ENCODE measurements at places on chromosomes 5 and 9. TPM values are rescaled to one million over a fixed set of nuclear protein-coding genes. Genes with fewer than 3 reads are reported as not detected.

The DNM1 gene
- total RNA-seq: 38.0 TPM

The COL23A1 gene
- total RNA-seq: 0.36 TPM

The FAM200C gene
- 6.5 TPM for total RNA-seq

The GBA2 gene
- total RNA-seq: 130 TPM

The FASTKD3 gene
- 11.1 TPM for total RNA-seq

The STK10 gene
- 18.1 TPM for total RNA-seq

The HRCT1 gene
- not detected for total RNA-seq

The TAS2R1 gene
- total RNA-seq: 0.22 TPM

The IFNK gene
- total RNA-seq: not detected

The GADD45G gene
- total RNA-seq: 1.8 TPM

The GPRIN1 gene
- total RNA-seq: 5.9 TPM

The TMEM252 gene
- total RNA-seq: not detected

The PCDHA12 gene
- total RNA-seq: 13.7 TPM

The ANKRD18A gene
- total RNA-seq: 2.2 TPM

The CCL27 gene
- 0.67 TPM for total RNA-seq

The RELL2 gene
- total RNA-seq: 6.7 TPM

Measured in progenitor cell of endocrine pancreas (in vitro differentiated cells).